RPMI7951 (cell line): ENCODE measurements at places on chromosomes 12 and 14. TPM values are rescaled to one million over a fixed set of nuclear protein-coding genes. Genes with fewer than 3 reads are reported as not detected.

Gene C12orf54
- total RNA-seq = not detected in 2 replicates

Gene KRT4
- not detected in 2 replicates for total RNA-seq

Gene LRRK2
- total RNA-seq = 1.8 and 2.3 TPM in 2 replicates

Gene OR4N5
- total RNA-seq = not detected in 2 replicates

DNA sequence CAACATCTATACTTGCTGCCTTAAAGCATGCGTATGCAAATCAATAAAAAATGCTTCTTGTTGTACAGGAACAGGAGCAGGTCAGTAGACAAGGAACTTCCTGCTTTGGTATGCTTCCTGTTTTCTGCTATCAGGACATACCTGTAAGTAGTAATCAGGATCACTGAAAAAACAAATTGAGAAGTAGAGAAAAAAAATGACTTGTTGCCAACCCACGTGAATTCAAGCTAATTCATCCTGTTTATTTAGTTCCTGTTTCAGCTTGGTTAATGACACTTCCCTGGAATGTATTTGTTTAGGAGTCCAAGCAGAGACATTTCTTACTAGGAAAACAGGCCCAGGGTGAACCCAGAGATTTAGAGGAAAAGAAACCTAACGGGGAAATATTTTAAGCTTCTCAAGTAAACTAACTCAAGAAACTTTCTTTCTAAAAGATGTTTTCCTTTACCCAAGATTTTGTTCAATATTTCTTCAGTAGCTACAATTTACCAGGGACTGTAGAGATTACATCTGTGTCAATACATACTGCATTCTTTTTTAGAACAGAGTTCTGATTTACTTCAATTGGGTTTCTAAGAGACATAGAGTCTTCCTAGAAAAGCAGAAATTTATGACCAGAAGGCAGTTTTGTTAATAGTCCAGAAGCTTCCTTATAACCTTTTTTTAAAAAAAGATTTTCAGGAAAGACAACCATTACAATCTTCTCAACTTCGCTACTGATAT, 124.2 kb downstream of the PAWR start:
- no peak for DNase-seq

GRCh38 chr12:8680533-8680932, 17.3 kb upstream of the RIMKLB start:
- DNase-seq = no peak

- DNase-seq = no peak
These were observed 569.2 kb downstream of the VRK1 start for GRCh38 chr14:97366400-97366799.

DNA sequence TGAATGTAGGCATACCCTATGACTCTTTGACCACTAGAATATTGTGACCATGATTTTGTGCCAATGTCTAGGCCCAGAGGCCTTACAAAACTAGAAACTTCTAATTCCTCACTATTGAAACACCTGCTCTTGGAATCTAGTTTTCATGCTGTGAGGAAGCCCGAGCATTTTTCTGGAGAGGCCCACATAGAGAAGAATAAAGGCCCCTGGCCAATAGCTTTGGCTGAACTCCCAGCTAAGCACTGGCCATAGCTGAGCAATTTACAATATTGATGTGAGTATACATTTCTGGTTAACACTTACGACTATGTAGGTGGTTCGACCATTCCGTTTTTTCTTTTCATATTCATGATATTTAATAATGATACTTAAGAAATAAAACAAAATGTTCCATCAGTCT, 190.3 kb downstream of the KCNH5 start:
- no peak for DNase-seq

DNA sequence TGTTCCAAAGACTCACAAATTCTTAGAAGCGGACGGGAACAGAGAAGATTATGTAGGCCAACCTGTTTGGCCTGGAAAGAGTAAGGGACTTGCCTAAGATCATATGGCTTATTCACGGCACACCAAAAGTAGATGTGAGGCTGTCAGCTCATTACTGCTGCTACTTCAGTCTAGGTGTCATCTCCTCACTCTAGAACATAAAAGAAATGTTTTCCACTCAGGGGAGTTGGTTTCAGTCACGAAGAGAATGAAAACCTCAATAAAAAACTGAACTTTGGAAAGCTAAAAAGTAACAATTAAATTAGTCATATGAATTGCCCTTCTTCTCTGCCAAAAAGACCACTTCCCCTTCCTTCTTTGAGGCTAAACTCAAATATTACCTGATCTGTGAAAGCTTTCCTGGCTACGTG, 658 bp upstream of the CEP128 start:
- DNase-seq = no peak

DNA sequence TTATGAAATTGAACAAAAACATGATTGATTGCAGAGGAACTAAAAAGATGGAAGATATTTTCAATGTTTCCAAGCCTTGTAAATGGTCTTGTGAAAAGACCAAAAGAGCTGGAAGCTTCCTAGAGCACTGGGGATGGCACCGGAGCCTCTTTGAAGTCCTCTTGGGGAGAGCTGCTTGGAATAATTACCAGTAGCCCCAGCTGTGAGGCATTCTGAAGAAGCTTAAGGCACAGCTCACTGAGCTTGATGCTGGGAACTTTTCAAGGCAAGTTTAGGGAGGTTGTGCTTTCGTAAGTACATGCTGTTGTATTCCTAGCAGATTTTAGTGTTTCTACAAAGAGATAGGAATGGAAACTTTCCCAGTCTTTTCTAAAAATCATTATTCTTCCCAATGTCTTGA, 13.9 kb downstream of the PDZRN4 start:
- no peak for DNase-seq

GRCh38 chr12:111806304-111806703, 35.7 kb upstream of the MAPKAPK5 start:
- DNase-seq = no peak

DNA sequence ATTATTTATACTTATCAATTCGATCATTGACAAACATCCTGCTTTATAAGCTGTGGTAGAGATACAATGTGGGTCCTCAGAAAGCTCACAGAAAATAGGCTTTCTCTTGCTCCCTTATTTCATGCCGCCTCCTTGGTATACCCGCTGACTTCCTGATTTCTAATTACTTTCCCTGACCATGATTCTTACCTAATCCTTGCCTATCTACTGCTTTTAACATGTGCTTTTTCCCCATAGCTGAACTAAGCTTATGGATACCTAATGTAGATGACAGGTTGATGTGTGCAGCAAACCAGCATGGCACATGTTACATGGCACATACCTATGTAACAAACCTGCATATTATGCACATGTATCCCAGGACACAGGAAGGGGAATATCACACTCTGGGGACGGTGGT, 65.1 kb downstream of the ITPR2 start:
- DNase-seq = no peak

- DNase-seq = peak; percentile 58
These were observed 87.2 kb upstream of the FGD4 start for GRCh38 chr12:32312049-32312670.

DNA sequence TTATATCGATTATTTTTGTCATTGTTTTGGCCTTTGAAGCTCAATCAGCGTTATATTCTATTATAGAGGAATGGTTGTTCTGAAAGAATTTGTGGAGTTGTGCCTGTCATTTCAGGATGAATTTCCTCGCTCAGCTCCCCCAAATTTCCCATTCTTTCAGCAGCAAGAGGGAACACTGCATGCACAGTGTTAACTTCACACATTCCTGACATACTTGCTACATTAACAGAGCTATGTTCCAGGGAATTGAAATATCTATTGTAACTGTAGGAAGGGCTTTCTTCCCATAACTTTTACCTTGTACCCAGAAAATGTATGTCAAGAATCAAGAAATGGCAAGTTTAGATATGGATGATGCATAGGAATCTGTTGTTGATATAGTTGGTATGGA, 379.0 kb downstream of the LRIG3 start:
- DNase-seq = no peak
